Stimulated activated CD8-positive, alpha-beta memory T cell treated with anti-CD3 and anti-CD28 coated beads, Interleukin-7, amount 100 ng/mL, for 24 hours (primary cell): ENCODE measurements at places on chromosomes 4 and X.

DNA sequence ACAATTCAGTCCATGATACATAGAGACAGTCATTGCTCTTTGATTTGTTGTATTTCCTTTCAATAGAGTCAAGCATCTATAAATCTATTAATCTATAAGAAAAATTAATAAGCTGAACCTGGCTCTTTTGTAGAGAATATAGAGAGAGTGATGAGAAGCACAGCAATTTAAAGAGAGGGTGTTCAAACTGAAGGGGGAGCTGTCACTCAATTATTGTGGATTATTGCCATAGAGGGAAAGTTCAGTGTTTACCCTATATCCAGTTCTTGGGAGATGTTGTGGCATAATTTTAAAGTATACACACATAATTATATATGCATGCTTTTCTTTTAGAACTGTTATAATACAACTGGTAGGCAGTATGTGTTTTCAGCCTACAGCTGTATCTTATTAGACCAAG, 1469.0 kb upstream of the PABPC4L start:
- DNase-seq: no peak

DNA sequence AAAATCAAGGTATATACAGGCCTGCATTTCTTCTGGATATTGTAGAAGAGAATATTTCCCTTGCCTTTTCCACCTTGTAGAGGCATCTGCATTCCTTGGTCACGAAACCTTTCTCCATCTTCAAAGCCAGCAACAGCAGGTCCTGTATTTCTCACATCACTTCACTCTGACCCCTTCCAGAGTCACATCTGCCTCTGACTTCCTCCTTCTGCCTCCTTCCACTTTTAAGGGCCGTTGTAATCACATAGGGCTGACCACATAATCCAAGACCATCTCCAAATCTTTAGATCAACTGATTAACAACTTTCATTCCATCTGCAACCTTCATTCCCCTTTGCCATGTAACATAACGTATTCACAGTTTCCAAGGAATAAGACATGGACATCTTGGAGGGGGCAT, 38.3 kb upstream of the NDP start:
- no peak for DNase-seq

DNA sequence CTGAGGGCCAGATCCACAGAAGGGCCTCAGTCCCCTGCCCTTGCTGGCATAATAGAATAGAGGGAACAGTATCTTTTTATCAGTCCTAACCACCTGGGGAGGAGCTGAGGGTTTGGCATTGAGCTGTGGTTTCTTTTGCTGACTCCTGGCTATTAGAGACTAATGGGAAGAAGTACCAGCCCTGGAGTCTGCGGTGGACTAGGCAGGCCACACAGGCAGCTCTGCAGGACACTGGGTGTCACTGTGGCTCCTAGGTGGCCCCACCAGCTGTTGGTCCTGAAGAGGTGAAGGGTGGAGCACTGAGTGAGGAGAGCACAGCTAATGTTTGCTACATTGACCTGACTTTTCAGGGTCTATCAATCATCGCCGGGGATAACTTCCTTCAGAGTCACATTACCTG, 52.8 kb upstream of the GPC4 start:
- no peak for DNase-seq

DNA sequence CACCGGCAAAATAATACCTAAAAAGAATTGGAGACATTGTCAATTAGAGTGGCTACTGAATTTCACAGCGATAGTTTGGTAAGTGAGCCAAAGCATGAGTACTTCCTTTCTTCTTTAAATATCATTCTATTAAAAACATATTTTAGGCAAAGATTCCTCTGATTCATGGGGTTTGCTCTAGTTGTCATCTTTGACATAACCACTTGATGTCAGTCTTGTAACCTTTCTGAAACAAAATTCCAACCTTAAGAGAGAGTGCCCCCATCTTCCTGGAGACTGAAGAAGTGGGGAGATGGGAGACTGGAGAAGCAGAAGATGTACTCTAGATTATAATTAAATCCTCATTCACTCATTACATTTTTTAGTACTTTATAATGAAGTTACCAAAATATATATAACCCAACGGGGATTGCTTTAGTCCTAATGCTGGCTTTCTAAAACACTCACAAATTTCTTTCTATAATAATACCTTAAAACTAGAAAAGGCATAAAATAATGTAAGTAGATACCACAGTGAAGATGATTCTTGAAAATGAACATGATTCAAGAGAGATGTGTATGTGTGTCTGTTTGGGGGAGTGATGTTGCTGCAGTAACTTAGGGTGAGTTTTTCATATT, 96.4 kb downstream of the EMCN start:
- no peak for DNase-seq

- no peak for DNase-seq
Measured at GRCh38 chr4:98827661-98828060, 101.3 kb downstream of the EIF4E start.

DNA sequence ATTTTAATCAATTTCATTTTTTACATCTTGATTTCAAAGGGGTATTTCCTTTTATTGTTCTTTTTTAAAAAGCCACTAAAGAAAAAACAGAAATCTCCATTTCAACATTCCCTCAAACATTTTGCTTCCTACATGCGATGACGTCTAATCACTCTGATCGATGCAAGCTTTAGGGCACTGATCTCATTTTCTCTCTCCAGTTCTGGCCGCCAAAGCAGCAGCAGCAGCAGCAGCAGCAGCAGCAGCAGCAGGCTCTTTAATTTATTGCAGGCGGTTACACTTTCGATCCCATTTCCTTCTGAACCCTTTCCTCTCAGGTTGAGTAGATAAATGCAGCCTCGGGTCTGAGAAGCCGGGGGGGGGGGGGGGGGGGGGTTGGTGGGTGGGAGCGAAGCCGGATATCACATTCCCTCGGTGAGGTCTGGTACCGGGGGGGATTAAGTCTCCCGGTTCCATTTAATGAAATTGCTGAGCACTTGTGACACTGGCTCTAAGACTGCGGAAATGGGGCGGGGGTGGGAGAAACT, 3.4 kb upstream of the PCDH7 start:
- DNase-seq: no peak

DNA sequence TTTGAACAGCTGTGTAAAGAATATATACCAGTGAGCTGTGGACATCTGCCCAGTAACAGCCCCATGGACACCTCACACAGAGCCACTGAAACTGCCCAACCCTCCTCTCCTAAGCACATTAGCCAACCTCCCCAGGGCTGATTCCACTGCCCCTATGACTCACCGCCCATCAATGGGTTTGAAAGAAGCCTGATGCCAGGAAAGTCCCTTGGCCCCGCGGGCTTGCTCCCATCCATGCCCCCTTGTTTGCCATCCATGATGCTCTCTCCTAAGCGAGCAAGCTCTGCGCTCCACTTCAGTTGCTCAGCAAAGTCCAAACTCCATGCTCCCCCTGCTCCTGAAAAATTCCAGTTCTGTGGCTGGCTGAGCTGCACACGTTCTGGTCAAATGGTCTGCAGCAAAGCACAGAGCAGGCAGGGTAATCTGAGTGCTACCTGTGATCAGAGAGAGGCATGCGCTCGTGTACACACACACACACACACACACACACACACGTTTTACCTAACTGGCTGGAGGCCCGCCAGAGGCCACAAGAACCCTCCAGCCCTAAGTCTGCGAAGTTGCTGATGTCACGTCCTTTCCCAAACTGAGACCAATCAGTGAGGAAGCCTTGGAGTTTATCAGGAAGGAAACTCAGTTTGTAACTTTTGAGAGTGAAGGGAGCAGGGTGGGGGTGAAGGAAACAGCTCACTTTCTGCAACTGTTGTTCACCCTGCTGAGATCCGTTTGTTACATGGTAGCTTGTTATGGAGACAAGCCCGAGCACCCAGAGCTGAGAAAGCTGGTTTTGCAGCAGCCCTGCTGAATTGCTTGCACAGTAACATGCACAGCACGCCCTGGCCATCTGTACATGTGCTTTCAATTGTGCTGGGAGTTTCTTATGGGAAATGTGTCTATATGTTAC, at the start of gene ASB9:
TSS of gene ASB9 (minus strand) at position 466 of the 904 bp plus-strand sequence. CDS start at position 257, 209 bp downstream.
- DNase-seq: no peak

DNA sequence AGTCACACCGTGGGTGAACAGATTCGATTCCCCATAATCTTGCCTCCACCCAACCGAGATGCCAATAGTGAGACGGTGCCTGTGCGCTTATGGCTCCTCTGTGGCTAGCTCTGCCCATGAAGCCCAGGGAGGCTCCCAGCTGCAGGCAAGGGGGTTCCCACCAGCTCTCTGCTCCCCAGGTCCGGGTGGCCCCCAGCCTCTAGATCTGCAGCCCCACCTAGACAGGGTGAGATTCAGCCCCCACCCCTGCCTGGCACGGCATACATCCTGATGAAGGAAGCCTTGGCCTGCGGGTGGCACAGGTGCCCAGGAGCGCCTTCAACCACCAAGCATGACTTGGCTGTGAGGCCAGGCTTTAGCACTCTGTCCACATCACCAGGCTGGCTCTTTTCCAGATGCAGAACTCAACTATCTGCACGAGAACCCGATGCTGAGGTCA, 40.6 kb downstream of the WDR1 start:
- DNase-seq: no peak

DNA sequence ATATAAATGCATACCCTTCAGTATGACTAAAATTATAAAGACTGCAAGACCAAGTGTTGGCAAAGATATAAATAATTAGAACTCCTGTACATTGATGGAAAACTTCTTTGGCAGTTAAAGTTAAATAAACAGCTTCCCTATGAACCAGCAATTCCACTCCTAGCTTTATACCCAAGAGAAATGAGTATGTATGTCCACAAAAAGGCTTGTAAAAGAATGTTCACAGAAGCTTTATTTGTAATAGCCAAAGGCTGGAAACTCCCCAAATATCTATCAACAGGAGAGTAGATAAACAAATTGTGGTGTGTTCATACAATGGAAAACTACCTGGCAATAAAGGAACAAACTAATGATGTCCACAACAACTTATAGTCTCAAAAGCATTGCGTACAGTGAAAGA, 184.8 kb downstream of the AMELX start:
- no peak for DNase-seq
